ENCODE measurements at places on chromosomes 7 and 10.

- DNase-seq, result no peak
These were observed 200.9 kb upstream of the CNTNAP2 start for GRCh38 chr7:145915679-145916078.

GRCh38 chr10:58810751-58811150 lies 298.1 kb downstream of the BICC1 start:
- no peak for DNase-seq

- DNase-seq, result no peak
These were observed 48.6 kb downstream of the FBXW4 start for GRCh38 chr10:101646364-101646763.

DNA sequence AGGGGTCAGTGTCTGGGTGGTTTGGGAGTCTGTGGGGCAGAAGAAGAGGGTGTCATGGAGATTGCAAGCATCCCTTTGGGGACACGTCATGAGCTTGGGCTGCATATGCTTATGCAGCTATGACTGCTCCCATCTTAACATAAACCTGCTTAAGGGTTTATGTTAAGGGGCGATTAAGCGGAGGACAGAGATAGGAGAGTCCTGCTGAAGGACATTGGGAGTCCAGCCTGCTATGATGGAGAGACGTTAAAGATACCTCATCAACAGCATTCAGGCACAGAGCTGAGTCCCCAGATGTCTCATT lies 76.8 kb upstream of the AKR1E2 start:
- no peak for DNase-seq

DNA sequence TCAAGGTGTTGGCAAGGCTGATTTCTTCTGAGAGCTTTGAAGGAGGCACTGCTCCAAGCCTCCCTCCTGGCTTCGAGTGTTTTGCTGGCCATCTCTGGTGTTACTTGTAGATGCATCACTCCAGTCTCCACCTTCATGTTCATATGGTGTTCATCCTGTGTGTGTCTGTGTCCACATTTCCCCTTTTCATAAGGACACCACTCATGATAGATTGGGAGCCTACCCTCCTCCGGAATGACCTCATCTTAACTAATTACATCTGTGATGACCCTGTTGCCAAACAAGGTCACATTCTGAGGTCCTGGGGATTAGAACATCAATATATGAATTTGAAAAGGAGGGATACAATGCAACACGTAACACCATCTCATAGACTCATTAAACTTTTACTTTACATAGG lies 119.0 kb downstream of the CREB5 start:
- DNase-seq, result no peak

GRCh38 chr7:12722636-12723605 lies 35.5 kb downstream of the ARL4A start:
- DNase-seq, result no peak

DNA sequence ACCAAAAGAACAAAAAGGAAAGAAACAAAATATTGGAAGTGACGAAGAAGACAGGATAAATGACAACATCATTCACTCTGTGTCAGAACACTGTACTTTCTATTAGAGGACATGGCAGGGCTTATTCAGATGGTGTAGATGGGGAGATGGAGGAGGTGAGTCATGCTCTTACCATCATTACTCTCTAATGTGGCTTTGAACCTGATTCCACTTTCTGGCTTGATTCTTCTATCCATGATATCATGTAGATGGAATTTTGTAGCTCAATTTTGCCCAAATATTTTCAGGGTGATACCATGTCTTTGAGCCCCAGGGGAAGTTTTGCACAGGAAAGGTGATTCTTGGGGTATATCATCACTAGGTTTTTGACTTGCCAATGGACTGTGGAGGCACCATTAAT lies 91.7 kb downstream of the CFAP58 start:
- no peak for DNase-seq

GRCh38 chr7:54864663-54865062 lies 105.7 kb upstream of the SEC61G start:
- DNase-seq, result no peak

DNA sequence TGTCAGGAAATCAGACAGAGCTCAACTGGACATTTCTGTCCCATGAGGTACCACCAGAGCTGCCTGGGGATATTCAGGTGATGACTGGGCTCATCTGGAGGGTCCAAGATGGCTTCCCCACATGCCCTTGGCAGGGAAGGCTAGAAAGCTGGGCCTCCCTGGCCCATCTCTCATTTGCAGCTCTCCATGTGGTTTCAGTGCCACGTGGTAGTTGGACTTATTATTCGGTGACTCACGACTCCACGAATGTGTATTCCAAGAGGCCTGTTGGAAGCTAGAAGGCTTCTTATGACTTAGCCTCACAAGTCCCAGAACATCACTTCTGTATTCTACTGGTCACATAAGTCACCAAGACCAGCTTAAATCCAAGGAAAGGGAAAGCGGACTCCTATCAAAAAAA lies 22.8 kb downstream of the NSMCE4A start:
- no peak for DNase-seq

DNA sequence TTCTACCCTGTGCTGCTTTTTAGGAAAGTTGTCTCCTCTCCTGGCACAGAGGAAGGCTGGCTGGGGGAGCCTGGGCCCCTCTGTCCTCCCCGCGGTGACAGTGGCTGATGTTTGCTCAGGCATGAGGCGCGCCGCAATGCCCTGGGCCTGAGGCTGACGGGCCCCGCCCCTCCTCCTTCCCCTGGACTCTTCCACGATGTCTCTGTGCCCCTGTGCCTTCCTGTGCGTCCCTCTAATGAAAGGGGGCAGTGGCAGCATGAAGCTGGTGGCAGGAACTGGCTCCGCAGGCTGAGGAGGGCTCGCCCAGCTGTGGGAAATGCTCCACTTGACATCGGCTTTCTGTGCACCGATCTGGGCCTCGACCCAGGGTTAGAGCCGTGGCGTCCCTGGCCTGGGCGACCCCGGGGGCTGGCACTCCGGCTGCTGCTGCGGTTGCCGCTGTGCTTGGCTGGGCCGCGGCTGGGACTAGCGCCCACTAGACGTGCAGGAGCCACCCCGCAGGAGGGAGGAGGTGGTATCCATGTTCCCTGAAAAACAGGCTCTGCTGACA lies 67.9 kb downstream of the ZNF680 start:
- DNase-seq, result no peak

DNA sequence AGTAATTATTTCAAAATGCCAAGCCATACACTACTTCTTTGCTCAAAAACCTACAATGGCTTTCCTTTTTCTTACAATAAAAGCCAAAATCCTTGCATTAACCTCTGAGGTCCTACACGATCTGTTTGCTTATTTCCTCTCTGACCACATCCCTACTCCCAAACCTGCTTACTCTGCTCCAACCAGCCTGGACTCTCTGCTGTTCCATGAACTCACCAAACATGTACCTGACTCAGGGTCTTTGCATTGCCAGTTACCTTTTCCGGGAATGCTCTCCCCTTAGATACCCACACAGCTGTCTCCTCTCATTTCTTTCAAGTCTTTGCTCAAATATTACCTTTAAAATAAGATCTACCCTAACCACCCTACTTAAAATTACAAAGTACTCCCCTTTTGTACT lies 2.3 kb downstream of the ABCB4 start:
- no peak for DNase-seq

DNA sequence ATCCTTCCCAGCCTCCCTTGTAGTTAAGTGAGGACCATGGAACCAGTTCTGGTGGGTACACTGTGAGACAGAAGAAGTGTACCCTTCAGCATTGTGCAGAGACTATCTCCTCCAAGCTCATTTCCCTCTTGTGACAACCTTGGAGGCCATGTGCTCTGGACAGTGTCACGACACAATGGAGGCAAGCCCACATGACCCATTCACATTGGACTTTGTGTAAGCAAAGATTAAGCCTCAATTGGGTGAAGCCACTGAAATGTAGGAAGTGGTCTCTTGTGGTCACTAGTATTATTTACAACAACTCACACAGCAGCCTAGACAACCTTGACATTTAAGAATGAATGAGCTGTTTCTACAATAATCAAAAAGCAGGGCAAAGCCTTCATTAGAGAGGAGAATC lies 124.2 kb downstream of the INHBA start:
- no peak for DNase-seq

GRCh38 chr10:13614530-13615332 lies 28.0 kb downstream of the PRPF18 start:
- no peak for DNase-seq

GRCh38 chr7:106041140-106041717 lies 70.9 kb downstream of the SYPL1 start:
- DNase-seq, result no peak

DNA sequence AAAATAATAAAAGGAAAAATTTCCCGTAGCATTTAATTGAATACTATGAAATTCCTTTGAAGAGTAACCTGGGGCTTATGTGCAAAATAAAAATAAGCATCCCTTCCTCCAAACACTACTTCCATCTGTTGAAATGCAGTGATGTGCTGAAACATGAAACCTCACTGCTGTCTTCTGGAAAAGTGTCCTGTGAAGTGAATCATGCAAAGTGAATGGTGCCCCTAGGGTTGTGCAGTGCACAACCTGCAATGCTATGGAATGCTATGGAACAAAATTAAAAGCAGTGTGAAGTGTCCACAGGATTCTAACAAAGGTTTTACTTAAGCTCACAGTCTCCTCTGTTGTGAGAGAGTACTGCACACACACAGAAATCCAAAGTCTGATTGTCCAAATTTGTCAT lies 480.9 kb downstream of the ETV1 start:
- DNase-seq, result no peak

DNA sequence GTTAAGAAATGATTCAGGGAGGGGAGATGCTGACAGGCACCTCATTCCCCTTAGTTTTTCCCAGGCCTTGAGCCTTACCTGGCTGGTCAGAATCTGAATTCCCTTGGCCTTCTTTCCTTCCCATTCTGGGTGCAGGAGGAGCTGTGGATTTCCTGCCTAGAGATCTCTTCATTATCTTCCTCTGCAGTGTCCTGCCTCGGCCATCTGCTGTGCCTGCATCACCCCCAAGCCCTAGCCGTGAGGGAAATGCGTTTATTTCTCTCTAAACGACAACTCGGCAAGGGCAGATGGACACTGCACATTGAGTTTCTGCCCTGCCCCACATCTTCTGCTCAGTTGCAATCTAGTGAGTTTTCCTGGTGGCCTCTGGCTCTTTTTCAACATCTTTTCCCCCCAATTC lies 26.7 kb downstream of the ZCWPW1 start:
- DNase-seq, result no peak

- no peak for DNase-seq
These were observed 67.2 kb downstream of the CREB5 start for GRCh38 chr7:28479507-28479947.

DNA sequence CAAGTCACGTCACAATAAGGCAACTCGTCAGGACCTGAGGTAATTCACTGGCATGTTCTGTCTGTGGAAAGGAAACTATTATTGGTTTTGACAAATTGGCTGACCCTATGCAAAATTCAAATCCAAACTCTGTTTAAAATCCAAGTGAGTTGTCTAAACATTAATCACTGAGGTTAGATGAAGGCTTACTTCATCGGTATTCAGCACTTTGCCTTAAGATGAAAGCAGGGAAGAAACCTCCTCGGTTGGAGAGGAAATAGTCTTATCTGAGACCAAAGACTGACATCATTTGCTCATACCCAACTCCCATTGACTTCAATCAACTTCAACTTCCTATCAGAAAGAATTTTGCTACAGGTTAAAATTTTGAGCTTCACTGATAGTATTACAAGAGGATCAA lies 355.1 kb upstream of the MBL2 start:
- no peak for DNase-seq

DNA sequence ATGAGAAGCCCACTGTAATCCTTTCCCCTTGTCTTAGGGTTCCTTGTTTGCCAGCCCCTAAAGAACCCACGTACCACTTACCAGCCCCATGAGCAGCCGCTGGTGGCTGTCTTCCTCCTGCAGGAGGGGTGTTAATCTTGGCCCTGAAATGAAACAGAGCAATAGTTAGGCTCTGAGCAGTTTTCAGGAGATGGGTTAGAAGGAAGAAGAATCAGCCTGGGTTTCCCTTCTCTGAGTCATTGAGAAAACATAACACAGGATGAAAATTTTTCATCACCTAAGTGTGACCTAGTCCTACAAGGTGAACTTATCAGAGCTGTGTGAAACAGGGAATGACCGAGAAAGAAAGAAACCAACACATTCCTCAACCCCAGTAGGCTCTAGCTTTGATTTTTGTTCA lies 90.0 kb downstream of the GSAP start:
- no peak for DNase-seq

GRCh38 chr10:51159841-51160240 lies 85.6 kb downstream of the PRKG1 start:
- DNase-seq, result no peak

DNA sequence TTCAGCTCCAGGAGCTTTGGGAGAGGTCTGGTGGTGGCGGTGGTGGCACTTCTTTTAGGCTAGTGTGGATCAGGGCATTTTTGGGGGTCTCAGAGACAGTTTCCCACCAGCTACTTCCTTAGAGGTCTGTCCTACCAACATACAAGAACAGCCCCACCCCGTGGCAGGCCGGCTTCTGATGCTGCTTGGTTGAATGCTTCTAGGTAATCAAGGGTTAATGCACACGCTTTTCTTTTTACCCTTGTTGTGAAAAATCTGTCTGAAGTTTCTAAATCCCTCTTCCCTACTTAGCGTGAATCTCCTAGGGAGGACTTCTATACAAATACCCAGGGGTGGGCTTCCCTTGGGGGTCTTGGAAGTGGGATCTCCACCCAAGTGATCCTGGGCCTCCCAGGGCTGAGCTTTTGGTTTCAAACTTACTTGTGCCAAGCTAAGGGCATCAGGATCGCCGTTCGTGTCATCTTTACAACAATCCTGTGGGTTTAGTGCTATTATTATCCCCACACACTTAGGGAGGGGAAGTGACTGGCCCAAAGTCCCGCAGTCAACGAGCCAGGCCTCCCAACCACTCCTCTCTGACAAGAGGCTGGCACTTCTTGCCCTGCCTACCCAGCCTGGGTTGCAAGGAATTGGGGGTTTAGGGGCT lies 1.7 kb downstream of the SH2B2 start:
- DNase-seq, result no peak

DNA sequence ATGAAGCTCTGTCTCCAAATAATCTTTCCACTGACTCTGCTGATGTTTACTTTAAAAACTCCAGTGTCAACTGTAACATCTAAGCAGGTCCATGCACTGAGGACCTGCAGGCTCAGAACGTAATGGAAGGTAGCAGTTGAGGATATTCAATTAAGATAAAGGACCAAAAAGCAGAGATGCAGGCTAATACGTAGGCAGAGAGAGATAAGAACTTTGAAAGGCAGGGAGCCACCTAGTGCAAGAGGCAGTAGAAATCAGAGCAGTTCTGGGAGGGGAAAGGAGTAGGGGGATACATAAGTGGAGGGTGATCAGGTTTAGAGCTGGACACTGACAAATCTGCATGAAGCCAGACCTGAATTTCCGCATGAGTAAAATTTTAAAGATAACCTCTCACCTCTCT lies 114.5 kb upstream of the POM121L12 start:
- DNase-seq, result no peak

DNA sequence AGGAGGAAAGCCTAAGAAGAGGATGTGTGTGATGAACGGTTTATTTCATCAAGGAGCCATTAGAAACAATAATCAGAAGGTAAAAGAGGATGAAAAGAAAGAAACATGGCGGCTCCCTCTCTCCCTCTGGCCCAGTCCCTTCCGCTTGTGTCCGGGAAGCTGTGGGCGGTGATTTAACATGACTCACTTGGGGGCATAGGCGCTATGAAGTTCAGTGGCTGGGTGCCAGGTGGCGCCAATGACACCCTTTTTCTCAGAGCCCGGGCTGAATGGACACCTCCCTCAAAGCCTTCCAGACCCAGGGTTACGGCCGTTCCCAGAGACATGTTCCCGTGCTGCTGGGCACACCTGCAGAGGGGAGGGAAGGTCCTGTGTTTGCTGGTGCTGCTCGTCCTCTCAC lies 244.0 kb downstream of the SKAP2 start:
- no peak for DNase-seq

- no peak for DNase-seq
These were observed 52.1 kb downstream of the SUFU start for GRCh38 chr10:102555781-102556328.
